ENCODE measurements at places on chromosomes 6 and 20.

DNA sequence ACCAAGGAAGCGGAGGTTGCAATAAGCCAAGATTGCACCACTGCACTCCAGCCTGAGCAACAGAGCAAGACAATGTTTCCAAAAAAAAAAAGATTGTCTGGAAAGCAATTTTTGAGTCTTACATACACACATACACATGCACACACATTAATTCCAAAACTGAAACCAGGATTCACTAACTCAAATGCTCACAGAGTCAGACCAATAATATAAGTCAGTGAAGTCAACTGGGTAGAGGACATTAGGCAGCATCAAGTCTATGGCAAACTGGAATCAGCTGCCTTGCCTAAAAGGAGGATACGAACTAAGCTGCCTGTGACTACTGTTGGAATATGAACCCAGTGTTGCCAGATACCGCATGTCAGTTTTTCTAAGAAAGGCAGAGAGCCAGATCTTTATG, 15.7 kb downstream of the REM1 start:
- no peak for DNase-seq

- no peak for DNase-seq
Measured at GRCh38 chr6:133079901-133080300, 161.3 kb upstream of the EYA4 start.

DNA sequence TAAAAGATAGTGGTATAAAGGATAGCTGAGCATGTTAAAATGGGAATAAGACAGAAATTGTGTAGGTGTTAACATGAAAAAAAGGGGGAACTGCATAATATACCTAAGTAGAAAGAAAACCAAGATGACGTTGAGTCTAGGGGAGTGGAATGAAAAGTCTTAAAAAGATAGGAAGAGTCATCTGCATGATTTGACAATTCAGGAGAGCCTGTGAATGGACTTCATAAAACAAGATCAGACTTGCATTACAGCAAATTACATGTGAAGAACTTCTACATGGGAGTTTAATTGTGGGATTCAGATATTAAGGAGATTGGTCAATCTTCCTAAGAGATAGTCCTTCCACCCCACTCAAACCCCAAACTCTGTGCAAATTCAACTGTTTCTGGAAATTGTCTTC, 85.5 kb downstream of the WASF1 start:
- no peak for DNase-seq

- DNase-seq: no peak
Measured at GRCh38 chr20:19725373-19725772, 32.7 kb upstream of the RIN2 start.
